SJCRH30 (cell line): ENCODE measurements at places on chromosomes 2 and 18.

- peak; percentile 7 for DNase-seq
Observed at GRCh38 chr18:31301201-31301655, 16.7 kb upstream of the DSG1 start.

- DNase-seq: no peak
Observed at GRCh38 chr2:54855434-54855833, 132.0 kb downstream of the EML6 start.

DNA sequence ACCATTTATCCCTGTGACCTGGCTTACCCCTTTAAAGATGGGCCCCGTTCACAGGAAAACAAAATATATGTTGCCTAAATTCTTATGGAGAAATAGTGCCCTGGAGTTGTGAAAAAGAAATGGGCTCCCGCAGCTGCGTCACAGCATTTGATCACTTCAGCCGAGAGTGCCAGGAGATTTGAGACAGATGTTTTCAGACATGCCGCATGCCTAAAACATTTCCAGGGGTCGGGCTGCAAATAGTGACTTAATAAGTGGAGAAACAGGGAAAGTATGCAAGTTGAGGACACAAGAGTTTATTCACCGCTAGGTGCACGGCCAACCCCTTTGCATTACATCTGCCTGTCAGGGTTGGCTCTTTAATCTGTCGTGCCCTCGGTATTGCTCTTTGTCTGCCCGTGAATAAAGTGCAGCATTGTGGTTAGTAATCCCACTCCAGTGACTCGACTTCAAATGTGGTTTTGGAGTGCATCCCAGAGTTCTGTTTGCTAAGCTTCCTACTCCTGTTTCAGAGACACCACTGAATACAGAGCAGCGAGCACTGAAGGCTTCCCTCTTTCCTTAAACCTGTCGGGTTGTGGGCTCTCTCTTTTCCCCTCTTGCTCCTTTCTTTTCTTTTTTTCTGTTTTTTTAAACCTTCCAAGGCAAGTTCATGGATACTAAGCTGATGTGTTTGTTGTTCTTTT lies 187.5 kb downstream of the LTBP1 start:
- DNase-seq: peak; percentile 99

- no peak for DNase-seq
Observed at GRCh38 chr2:55176094-55176415, 56.0 kb downstream of the CLHC1 start.

- DNase-seq: no peak
Observed at GRCh38 chr2:54839461-54840255, 116.2 kb downstream of the EML6 start.

DNA sequence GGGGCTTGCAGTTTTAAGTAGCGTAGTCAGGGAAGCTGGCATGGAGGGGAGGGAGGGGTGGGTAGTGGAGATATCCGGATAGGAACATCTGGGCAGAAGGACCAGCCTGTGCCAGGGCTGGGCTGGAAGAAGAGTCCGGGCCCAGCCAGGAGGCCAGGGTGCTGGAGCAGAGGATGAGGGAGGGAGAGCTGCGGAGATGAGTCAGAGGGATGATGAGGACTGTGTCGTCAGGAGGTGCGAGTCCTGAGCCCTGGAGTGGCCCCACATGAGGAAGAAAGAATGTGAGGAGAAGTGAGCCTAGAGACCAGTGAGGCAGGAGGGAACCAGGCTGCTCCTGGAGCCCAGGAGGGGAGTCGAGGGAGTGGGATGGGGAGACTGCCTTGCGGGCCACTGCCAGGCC lies 82.4 kb downstream of the CTIF start:
- DNase-seq: no peak

DNA sequence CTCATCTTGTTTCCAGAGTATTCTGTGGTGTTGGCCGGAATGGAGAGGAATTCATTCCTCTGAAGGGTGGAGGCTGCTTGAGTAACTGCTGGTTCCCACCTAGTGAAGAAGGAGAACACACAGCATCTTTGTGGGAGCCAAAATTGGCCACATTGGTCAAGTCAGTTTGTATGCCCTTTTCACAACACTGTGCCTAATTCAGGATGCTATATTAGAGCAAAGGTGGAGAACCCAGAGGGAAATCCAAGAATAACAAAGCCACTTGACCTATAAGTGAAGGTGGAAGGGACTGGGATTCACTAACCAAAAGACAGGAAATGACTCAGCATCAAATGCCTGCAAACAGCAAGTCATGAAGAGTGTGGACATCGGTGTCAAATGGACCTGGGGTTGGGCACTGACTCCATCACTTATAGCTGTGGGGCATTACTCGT lies 27.3 kb upstream of the MLPH start:
- DNase-seq: no peak

GRCh38 chr2:96957244-96957643 lies 29.1 kb downstream of the FAM178B start:
- DNase-seq: no peak

DNA sequence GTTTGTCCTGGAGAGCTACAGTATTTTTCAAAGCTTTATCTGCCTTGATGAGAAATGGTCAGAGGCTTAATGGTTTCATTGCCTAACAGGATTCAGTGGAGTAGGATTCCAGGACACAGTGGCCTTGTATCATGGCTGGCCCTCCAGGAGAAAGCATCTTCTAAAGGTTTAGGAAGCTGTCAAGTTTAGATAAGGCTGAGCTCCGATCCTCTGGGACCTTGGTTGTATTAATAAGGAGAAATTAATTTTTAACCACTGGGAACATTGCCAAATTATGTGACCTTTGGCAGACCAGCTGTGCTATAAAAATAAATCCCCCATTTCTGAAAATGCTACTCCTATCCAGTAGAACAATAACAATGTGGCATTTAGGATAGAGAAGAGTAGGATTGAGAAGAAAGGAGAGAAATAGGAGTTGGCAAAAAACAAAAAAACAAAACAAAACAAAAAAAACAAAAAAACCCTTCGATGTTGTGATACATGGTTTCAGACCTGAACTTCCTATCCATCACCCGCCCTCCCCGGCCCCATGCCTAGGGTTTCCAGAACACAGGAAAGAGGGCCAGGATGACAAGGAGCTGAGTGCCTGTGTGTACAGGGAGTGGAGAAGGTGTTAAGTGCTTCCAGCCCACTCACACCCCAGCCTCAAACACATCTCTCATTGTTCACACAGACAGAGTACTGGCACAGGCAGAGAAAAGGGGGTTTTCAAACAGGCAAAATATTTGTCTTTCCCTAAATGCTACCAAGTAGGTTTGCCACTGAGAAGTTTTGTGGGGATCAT lies 6.3 kb downstream of the NRP2 start:
- no peak for DNase-seq

DNA sequence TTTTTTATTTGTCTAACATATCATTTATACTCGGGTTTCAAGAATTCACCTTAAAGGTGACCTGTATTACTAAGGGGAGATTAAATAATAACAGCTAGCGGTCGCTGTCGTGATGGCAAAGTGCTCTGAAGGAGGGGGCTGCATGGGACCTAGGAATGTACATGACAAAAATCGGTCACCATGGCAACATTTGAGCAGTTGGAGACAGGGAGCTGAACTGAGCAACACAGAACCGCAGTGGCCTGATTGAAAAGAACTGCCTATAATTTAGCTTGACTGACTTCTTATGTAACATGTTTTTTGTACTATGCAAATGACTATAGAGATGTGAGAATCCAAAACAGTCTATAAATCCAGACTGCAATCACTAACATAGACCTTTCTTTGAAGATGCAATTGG lies 34.3 kb upstream of the EPHA4 start:
- no peak for DNase-seq

GRCh38 chr18:69250305-69251151 lies 150.2 kb upstream of the DOK6 start:
- DNase-seq: no peak

DNA sequence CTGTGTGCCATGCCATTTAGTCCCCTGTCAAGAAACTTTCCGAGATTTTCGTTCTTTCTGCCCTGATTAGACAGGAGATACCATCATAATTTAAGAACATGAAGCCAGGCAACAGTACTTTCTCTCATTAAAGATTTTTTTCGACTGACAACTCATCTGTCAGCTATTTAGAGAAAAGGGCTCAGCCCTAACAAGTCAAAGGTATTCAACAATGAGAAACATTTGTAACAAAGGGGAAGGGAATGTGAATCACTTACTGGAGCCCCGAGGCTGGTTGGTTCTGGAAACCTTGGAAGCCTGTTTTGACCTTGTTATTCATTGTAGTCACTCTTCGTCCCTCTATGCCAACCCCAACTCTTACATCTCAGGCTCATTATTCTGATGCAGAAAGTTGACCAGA lies 199.4 kb downstream of the SPP2 start:
- no peak for DNase-seq

GRCh38 chr2:56009758-56010458 lies 86.3 kb upstream of the EFEMP1 start:
- DNase-seq: peak; percentile 48

GRCh38 chr2:81984969-81985637 lies 1680.6 kb upstream of the LRRTM1 start:
- no peak for DNase-seq

GRCh38 chr2:1992280-1992679 lies 248.0 kb upstream of the PXDN start:
- DNase-seq: no peak

- DNase-seq: no peak
Observed at GRCh38 chr2:3778851-3779495, 75.6 kb downstream of the DCDC2C start.

DNA sequence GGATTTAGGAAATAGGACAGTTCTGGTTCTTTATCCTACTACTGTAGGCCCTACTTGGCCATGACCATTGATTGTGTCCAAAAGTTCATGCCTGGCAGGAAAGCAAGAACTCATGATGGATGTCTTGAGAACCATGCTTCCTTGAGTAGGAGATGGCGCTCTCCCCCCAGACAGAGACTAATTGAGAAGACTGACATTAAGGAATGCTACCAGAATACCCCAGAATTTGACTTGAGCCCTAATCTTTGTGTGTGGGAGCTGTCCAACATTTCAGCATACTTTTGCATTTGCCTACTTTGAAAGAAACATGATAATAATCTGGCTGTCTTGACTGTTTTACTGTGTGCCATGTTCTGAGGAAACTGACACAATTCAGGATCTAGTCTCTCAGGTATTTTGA lies 23.3 kb downstream of the MAPRE3 start:
- DNase-seq: peak; percentile 46

DNA sequence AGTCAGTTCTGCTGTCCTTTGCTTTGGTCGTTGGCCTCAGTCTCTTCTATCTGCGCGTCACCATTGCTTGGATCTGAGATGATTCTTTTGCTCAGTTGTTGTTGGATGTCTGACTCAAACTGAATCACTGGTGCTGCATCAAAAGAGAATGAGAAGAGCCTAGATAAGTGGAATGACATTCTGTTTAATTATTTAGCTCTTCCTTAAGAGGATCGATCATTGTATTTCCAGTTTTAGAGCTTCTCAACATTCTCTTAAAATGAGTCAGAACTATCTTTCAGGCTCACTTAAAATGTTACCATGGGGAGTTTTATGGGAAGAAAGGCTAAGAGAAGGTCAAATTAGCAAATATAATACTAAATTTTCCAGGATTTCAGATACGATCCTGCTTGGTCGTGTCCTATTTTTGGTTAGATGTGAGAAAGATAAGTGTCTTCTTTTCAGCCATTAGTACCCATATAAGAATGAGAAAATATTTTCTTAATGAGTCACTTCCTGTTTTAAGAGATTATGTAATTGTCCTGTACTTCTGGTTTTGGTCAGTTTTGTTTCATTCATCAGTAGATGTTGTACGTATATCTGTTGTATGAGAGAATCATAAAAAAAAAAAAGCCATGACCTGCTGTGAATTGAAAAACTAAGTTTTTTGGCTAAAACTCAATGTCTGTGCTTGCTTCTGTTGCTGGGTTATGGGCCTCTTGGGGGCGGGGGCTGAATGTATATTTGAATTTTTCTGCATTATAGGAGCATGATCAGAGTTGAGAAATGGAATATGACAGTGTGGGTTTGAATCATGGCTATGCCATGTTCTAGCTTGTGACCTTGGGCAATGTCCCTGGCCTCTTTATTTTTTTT lies 31.6 kb upstream of the CASP10 start:
- no peak for DNase-seq

DNA sequence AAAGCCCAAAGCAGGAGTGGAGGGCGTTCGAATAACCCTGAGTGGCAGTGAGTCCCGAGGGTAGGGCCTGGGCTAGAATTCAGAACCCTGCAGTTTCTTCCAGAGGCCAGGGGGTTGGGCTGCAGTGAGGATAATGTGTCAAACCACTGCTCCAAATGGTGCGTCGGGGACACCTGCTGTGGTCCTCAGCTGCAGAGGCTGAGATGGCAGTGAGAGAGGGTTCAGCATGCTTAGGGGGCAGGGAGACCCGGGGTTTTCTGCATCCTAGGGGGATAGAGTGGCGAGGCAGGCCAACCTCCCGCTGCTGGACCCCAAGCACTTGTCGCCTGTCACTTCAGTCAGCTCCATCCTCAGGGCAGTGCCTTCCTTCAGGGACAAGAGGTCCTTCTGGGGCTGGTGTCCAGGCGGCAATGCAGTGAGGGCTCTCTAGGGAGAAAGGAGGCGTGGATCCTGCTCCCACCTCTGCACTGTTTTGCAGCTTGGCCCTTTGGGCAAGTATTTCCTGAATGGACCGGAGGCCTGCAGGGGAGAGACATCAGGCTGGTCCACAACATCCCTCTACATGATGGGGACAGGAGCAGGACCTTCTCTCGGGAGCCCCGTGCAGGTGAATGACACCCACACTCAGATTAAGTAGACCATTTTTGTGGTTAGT lies 8.4 kb upstream of the NTSR2 start:
- no peak for DNase-seq

DNA sequence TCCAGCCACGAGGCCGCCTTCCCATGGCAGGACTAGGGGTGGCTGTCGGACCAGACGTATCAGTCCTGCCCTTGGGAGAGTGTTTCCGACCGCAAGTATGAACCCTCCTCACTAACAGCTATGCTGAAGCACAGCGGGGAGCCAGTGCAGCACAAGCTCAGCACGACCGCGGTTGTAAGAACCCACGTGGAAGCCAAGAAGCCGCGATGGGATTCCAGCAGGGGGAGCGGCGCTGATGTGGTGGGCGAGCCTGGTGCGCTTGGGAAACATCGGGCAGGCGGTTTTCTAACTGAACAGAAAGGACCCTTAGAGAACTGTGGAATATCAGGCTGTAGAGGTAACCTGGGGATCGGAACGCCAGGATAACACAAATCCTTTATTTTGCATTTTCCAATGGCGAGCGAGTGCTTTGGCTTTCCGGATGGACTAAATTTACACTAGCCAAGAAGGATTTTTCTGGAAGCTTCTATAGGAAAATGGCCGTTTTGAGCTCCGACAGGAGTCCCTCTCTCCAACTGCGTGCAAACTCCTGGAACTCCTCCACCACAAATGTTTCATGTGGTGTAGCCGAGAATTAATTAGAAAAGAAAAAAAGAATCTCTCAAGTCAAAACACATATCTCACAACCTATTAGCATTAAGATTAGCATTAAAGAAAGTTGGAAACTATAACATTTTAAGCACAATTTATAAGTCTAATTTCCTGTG lies 132.0 kb upstream of the MYCN start:
- DNase-seq: no peak

- no peak for DNase-seq
Observed at GRCh38 chr2:219476652-219477151, 22.0 kb upstream of the GMPPA start.

DNA sequence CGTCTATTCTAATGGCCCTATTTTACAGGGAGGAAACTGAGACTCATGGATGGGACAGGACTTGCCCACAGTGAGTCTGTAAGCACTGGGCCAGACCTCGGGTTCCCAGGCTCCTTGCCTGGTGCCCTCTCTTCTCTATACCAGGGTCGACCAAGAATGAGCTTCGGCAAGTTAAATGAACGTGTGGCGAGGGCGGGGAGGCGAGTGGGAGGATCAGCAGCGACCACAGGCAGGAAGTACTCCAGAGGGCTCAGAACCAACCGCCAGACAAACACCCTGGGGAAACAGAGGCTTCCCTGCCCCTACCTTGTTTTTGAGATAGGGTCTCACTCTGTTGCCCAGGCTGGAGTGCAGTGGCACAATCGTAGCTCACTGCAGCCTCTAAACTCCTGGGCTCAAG lies 177.7 kb upstream of the SMAD2 start:
- no peak for DNase-seq
